Muscle of leg (tissue), 16 donors: ENCODE measurements at places on chromosomes 7 and 10. TPM values are rescaled to one million over a fixed set of nuclear protein-coding genes. Genes with fewer than 3 reads are reported as not detected.
A peak's percentile ranks its signal among the peaks of the same experiment; 100 is the strongest.

Gene PSD
- polyA plus RNA-seq, result 7.7 TPM

Gene VGF
- polyA plus RNA-seq, result not detected

Gene MYL10
- 17.5 TPM for polyA plus RNA-seq

Gene SMARCD3
- 109 TPM for polyA plus RNA-seq

Gene CUBN
- 2.7 TPM for polyA plus RNA-seq

Gene KLF14
- 1.9 TPM for polyA plus RNA-seq

Gene CPA4
- 1.3 TPM for polyA plus RNA-seq

Gene CDC14C
- polyA plus RNA-seq, result not detected

- DNase-seq, result no peak
These were observed 459.0 kb downstream of the GATA3 start for GRCh38 chr10:8513155-8514147.

GRCh38 chr7:69599955-69600709 lies 1.9 kb downstream of the AUTS2 start:
- DNase-seq, result peak; percentile 62

DNA sequence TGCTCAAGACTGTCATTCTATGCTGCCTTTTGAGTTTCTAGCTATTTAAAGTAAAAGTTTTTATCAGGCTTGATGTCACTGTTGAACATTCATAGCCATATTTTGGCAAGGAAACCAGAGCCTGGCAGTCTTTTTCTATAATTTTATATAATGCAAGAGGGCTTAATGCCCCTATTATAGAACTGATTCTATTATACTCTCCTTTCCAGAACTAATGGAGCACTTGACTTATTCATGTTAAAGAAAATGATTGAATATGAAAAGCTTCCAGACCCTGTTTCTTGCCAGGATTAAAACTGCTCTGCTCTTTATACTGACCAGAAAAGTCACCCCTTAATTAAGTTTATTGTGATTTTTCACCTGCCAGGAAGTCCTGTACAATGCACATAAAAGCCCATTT lies 337.6 kb upstream of the CHRM2 start:
- DNase-seq, result no peak

- DNase-seq, result no peak
These were observed 16.7 kb downstream of the POT1 start for GRCh38 chr7:124912972-124913371.

GRCh38 chr10:130040817-130041330 lies 69.8 kb downstream of the C10orf143 start:
- no peak for DNase-seq

GRCh38 chr7:114293289-114294012 lies 121.2 kb upstream of the FOXP2 start:
- DNase-seq, result no peak

DNA sequence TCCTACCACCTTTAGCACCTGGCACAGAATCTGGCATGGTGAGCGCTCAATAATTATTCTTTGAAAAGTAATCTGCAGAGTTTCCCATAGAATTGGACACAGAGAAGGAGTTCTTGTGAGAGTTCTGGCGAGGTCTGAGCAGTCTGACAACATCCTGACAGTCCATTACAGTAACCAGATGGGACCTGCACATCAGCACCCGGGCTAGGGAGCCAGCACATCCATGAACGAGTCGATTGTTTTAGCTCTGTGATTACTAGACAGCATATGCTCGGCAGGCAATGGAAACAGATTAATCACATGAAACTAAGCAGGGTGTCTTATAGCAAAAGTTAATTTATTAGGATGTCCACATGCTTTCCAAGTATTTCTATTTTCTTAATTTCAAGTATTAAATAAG lies 96.7 kb downstream of the SEMA3D start:
- DNase-seq, result no peak

GRCh38 chr7:130941322-130942210 lies 207.6 kb upstream of the KLF14 start:
- DNase-seq, result peak; percentile 82

DNA sequence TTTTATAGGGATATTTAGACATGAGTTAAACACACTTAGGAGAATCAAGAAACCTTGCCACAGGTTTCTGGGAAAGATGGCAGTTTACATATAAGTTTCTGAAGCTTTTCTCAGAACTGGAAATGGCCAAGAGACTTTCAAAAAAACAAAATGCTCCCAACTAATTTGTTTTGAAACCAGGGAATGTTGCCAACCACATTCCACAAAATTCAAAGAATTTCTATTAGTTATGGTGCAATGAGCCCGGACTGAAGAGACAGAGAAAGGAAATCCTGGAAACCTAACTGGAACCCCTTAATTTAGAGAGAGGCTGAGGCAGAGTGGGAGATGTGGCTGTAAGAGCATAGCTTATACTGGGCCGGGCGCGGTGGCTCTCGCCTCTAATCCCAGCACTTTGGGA lies 128.5 kb downstream of the PTEN start:
- no peak for DNase-seq
